Tibial nerve (tissue), 4 donors: ENCODE measurements at places on chromosomes 12 and 14. TPM values are rescaled to one million over a fixed set of nuclear protein-coding genes. Genes with fewer than 3 reads are reported as not detected.
A peak's percentile ranks its signal among the peaks of the same experiment; 100 is the strongest.

LALBA gene
- not detected for total RNA-seq

DNA sequence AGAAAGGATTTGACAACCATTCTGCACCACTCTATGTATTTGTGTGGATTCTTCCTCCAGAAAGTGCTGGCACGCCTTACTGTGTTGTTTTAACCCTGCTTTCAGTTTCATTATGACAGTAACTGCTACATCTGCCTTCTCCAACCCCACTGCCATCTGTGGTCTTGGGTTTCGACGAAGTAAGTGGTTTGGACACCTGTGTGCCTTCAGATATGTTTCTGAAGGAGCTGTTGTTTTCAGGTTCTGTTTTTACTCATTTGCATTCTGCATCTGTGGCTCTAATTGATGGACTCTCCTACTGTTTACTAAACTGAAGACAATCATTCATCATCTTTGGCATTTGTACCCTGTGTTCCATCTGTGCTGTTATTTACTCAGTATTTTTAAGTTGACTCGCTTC lies 4.1 kb downstream of the TSHR start:
- H3K27me3 ChIP-seq: no peaks in the 10 kb centered on the region
- H3K4me1 ChIP-seq: peaks cover 8% of the 10 kb centered on the region
- H3K4me3 ChIP-seq: no peak overlapping the region
- H3K36me3 ChIP-seq: no peaks in the 10 kb centered on the region
- DNase-seq: no peak

DNA sequence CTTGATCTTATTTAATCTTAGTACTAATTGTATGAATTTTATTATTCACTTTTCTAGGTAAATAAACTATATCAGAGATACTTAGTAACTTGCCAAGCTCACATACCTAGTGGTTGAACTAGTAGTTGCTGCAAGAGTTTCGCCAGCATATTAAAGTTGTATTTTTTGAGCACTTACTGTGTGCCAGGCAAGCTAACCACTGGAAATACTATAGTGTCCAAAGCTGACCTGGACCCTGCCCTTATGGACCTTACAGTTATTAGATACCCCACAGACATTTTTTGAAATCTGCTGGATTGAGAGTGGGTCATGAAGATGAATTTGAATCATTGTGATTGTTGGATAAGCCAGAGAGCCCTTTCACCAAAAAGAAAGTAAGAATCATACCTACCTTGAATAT lies 125.0 kb downstream of the RAD51B start:
- no peak for DNase-seq
- no peaks in the 10 kb centered on the region for H3K27me3 ChIP-seq
- no peak overlapping the region for H3K4me3 ChIP-seq
- peak overlapping the region; percentile 56 for H3K27ac ChIP-seq
- no peaks in the 10 kb centered on the region for H3K36me3 ChIP-seq

DNA sequence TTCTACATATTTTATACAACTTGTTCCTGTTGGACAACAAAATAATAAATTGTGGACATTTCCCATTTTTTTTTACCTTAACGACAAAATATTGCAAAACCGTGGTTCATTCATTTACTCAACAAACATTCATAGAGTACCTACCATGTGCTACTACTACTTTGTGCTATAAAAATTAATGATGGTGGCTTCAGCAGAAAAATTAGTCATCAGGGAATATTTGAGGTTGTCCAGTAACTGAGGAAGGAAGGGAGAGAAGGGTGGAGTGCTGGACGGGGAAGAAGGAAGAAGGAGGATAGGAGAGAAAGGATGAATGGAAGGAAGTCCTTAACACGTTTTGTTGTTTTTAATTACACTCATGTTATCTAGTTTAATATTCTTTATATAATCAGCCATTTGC lies 53.7 kb downstream of the PPFIBP1 start:
- H3K4me1 ChIP-seq: peaks cover 5% of the 10 kb centered on the region
- H3K27ac ChIP-seq: no peak overlapping the region
- no peak for DNase-seq
- no peaks in the 10 kb centered on the region for H3K27me3 ChIP-seq
- no peaks in the 10 kb centered on the region for H3K36me3 ChIP-seq

DNA sequence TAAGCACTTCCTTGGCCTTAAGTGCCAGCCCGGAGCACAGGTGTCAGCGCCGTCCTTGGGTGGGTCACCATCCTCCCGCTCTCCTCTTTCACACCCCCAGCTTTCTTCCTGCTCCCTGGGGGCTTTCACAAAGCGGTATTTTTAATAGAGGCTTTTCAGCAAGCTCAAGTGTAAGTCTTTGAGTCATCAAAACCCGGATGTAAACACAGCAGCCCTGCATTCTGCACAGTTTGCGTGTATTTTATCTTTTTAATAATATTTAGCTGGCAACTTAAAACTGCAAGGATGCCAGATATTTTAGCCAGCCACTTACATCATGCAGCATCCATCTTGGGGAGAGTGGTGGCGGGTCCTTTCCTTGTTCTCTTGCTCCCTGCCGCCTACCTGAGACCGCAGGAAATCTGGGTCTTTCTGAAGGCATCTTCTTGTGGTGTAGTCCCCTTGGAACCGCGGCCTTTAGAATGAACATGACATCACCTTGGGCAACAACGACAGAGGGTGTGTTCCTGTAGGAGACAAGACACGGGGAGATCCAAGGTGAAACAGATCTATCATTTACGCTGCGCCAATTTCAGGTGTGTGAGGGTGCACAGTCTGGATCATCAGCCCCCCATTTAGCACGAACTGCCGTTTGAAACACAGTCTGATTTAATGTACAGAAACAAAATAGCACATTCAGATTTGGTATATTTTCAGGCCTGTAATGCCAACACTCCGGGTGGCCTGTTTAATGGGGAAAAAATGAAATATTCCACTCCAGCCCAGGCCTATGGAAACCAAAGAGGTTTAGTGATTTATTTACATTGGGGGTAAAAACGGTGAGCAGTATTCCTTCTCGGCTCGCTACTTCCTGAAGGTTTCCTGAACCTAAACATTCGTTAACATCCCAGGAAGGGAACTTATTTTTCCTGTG lies 12.5 kb upstream of the IRF2BPL start:
- H3K4me3 ChIP-seq: no peak overlapping the region
- no peaks in the 10 kb centered on the region for H3K36me3 ChIP-seq
- H3K27ac ChIP-seq: peak overlapping the region; percentile 83
- no peak for DNase-seq

- no peak for DNase-seq
- no peaks in the 10 kb centered on the region for H3K27me3 ChIP-seq
- no peak overlapping the region for H3K27ac ChIP-seq
- no peak overlapping the region for H3K4me3 ChIP-seq
- no peaks in the 10 kb centered on the region for H3K4me1 ChIP-seq
Measured at GRCh38 chr12:67760586-67761275, 112.2 kb downstream of the DYRK2 start.

GRCh38 chr12:121451961-121452339 lies 52.0 kb downstream of the RNF34 start:
- H3K27ac ChIP-seq: peak overlapping the region; percentile 76
- no peaks in the 10 kb centered on the region for H3K27me3 ChIP-seq
- H3K4me3 ChIP-seq: peak overlapping the region; percentile 28
- H3K36me3 ChIP-seq: no peaks in the 10 kb centered on the region
